ENCODE measurements at places on chromosomes 16 and 17.

DNA sequence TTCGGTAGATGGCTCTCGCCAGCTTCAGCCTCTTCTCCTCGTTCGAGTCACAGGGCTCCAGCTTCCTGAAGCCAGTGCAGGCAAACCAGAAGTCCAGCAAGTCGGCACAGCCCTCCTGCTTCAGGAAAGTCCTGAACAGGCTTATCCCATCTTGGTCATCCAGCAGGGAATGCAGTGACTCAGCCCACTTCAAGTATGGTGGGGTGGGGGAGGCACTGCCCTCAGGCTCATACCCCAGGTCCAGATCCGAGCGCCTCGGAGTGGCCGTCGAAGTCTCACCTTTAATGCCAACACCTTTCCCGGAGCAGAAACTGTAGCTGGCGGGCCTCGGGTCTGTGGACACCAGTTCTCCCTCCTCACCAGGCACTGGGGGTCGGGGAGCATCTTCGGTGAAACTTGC is 5.9 kb downstream of the AXIN1 start:
- DNase-seq = no peak

DNA sequence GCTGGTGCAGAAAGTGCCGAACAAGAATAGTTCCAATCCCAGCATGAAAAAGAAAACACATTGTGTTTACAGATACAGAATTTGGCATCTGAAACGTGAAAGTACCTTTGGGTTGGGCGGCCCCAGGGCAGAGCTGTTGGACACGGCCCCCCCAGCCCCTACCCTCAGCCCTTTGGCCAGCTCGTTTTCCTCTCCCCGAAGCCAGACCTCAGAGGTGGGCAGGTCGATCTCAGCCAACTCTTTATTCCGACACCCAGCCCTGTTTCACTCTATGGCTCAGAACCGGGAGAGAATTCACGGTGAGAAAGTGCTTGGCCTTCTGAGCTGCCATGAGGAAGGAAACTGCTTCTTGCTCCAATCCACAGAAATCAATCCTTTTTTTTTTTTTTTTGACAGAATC is 11.3 kb downstream of the NTN1 start:
- no peak for DNase-seq

DNA sequence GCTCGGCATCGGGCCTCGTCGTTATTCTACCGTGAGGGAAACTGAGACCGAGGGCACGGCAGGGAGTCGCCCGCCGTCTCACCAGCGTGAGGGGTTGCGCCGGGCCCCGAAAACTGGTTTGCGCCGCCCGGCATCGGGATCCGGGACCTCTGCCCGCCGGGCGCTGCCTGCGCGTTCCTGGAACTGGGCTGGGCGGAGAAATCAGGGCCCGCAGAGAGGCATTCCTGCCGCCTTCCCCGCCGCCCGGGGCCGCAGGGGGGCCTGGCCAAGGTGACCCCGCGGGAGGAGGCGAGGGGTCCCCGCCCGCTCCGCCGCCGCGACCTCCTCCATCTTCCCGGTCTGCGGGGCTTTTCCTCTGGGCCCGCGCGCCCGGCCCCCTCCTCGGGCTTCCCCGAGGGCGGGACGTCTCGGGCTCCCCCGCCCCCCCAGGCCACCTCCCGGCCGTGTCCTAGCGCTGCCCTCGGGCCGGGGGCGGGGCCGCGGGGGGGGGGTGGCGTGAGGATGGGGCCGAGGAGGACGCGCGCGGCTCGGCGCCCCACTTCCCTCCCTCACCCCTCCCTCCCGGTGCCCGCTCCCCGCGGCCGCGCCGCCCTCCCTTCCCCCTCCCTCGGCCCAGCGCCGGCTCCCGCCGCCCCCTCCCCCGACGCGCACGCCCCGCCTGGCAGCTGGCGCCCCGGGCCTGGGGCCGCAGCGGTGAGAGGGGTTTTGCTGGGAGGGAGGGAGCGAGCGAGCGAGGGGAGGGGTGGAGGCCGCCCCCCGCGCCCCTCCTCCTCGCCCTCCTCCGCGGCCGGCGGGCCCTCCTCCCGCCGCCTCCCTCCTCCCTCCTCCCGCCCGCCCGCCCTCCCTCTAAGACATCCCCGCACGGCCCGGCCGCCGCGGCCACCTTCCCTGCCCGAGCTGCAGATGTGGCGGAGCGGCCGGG is at the start of gene GLIS2:
Gene GLIS2 (plus strand): TSS at position 882 of the 922 bp plus-strand sequence. CDS start 16,214 bp downstream, outside the sequence.
- DNase-seq = peak; percentile 94

DNA sequence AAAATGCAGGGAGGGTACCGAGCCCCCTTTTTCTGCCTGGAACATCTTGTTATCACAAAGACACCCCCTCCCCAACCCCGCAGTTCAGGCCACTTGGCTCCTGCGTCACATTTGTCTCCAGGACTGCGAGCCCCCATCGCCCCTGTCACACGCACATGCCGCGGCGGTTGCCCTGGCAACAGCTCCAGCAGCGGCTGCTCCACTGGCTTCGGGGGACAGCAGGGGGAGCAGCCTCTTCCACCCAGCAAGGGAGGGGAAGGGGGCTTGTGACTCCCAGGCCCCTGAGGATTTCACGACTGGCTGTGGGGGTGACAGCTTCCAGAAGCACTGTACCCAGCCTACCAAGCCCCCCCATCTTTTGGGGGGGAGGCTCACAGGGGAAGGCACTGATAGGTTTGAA is 2.6 kb downstream of the BAIAP3 start:
- no peak for DNase-seq

DNA sequence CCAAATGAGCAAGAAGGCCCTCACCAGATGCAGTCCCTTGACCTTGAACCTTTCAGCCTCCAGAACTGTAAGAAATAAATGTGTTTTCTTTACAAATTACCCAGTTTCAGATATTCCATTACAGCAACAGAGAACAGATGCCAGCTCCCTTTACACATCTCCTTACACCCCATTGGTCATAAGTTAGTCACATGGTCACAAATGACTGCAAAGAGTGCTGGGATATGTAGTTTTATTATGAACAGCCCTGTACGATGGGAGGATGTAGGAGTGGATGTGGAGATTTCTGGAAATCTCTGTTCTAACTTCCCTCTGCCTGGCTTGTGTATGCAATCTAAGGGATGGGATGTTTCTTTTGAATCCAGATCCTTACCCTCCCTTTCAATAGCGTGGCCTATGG is 13.3 kb upstream of the RPL38 start:
- DNase-seq = peak; percentile 60

- no peak for DNase-seq
Measured at GRCh38 chr17:31878703-31879073, 19.6 kb upstream of the COPRS start.

GRCh38 chr16:15894571-15895374 is 6.4 kb upstream of the CEP20 start:
- no peak for DNase-seq

- no peak for DNase-seq
Measured at GRCh38 chr16:23788685-23789084, 33.9 kb downstream of the CHP2 start.

- DNase-seq = no peak
Measured at GRCh38 chr17:1945621-1946020, 79.5 kb downstream of the RTN4RL1 start.

- no peak for DNase-seq
Measured at GRCh38 chr17:21505819-21506815, 130.0 kb downstream of the KCNJ12 start.

GRCh38 chr17:57868007-57868909 is 18.4 kb upstream of the MRPS23 start:
- peak; percentile 88 for DNase-seq

GRCh38 chr17:40705584-40705983 is 2.0 kb upstream of the KRT24 start:
- DNase-seq = no peak

- peak; percentile 84 for DNase-seq
Measured at GRCh38 chr16:3999479-4000325, 116.5 kb downstream of the ADCY9 start.

DNA sequence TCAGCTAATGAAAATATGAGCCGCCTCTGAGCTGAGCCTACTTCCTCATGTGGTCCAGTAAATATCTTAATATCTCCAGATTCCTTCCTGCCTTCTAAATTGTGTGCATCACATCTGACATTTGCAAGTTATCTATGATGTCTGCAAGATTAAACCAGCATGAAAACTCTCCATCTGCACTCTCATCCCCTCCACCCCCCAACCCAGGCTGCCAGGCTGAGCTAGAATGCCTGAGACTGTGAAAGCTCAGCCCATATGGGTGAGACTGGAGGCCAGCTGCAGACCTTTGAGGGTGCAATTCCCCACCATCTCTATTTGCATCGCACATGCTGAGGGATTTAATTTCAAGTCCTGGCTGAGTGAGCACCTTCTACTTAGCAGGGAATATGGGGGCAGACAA is 82.8 kb downstream of the ASIC2 start:
- DNase-seq = no peak

- no peak for DNase-seq
Measured at GRCh38 chr16:56755038-56755437, 25.1 kb downstream of the NUP93 start.

DNA sequence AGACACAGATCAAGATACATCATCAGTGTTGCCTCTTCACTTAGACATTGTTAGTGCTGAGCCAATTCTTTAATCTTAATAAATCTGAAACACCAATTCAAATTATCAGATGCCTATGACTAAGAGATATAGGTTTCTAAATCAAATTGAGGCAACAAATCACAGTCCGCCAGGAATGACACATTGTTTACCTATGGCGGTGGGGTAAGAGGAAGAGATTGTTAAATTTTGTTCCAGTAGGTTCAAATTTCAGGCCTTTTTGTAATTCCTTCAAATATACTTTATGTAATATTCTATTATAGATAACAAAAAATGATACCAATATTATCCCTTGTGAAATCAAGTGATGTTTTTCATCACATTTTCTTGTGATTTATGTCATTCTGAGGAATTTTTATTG is 145.9 kb downstream of the CDH8 start:
- DNase-seq = no peak

DNA sequence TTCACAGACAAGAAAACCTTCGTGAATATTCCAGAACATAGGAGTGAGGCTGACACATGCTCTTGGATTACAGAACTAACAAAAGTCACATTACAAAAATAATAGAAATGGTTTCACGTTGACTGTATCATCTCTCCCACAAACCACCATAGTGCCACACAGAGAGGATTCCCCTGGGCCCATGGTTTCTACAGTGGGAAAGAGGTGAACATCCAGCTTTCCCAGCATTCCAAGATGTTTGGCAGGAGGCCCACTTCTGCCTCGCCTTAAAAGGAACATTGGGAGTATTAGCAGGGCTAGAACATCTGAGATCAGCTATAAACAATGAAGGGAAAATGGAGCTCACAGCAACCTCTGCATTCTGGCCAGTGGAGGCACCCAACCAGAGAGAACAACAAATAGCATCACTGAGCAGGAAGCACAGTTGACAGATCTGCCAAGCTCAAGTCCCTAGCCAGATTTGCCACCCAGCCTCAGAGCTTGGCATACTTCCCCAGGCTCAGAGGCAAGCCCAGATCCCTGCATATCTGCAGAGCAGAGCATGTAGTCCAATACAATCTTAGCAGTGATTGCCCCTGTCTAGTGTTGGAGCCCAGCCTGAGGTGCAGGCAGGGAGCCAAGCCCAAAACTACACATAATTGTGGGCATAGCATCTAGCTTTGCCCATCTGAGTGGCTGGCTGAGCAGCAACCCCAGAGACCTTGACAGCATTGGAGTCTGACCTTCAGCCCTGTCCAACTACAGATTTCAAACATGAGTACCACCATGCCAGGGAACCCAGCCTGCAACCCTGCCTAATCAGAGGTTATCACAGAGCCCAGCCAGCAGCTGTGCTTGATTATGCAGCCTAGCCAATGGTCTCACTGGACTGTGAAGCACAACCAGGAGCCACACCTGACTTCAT is 260.4 kb downstream of the CEP112 start:
- peak; percentile 17 for DNase-seq

DNA sequence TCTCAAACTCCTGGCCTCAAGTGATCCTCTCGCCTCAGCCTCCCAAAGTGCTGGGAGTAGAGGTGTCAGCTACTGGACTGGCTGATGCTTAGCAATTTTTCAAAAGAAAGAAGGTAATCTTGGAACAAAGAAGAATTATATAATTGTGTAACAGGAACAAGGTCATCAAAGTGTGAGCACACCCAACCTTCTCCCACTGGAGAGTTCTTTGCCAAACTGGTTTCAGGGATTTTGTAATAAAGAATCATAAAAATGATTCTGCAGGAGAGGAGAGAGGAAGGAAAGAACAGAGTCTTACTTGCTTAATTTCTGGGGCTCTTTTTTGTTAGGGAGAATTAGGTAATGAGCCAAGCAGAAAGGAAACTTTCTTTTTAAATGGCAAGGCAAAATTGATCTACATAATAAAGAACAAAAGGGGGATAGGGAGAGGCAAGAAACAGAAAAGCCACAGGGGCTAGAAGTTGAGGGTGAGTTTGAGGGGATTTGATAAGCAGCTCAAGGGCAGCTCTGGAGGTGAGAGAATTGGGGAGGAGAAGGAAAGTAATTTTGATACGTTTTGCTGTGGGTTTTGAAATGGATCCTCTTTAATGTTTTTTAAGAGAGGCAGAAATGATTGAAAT is 21.3 kb downstream of the CHD9NB start:
- no peak for DNase-seq

- DNase-seq = no peak
Measured at GRCh38 chr17:66369830-66370229, 67.4 kb downstream of the PRKCA start.

GRCh38 chr17:32917081-32917480 is 10.9 kb upstream of the TMEM98 start:
- no peak for DNase-seq

DNA sequence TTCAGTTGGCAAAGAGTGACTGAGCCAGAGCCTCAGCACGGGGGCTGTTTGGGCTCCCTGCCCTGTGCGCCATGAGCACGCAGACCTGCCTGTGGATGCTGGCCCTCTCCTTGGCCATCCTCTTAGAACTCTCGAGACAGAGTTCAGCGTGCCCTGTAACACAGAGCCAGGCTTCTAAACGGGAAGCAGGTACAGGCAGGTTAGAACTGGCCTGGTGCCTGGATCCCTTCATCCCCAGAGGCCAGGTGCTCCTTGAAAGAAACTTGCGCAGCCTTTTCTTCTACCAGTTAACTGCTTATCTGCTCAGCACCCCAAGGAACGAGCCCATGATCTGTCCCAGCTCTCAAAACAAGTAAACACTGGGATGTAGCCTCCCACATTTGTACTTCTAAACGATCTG is 6.9 kb downstream of the CCNF start:
- DNase-seq = no peak

GRCh38 chr17:33888455-33888854 is 366.6 kb upstream of the CCL2 start:
- DNase-seq = no peak

DNA sequence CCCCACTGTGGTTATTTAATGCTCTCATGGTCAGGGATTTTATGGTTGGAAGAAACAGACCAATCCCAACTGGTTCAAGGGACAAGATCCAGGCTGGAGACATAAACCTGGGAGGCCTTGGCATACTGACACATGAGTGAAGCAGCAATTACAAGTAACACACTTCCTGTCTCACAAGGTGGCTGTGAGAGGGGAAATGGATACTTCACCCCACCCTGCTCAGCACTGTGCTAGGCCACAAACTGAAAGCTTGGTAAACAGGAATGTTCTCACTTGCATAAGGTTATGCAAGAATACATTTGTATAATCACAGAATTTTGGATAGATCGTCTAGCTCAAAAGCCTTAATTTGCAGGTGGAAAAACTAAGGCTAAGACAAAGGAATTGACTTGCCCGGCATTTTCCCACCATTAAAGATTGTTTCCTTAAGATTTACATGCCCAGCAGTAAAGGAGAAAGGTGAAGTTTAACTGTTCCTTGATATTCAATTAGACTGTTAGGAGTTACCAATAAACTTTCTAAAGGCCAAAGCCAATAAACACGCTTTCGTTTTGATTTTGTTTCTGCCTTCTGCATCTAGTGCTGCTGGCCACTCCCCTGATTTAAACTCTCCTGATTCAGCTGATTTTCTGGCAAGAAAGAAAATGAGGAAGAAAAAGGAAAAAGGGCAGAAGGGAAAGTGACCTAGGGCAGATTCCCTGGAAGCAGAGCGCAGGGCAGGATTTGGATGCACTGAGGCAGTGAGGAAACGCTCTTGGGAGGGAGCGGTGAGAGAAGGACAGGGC is 215.6 kb upstream of the CDH5 start:
- no peak for DNase-seq

Measured in AG08396 (cell line).